GF-D8 (cell line): ENCODE measurements at places on chromosomes 7 and 10.
A peak's percentile ranks its signal among the peaks of the same experiment; 100 is the strongest.

DNA sequence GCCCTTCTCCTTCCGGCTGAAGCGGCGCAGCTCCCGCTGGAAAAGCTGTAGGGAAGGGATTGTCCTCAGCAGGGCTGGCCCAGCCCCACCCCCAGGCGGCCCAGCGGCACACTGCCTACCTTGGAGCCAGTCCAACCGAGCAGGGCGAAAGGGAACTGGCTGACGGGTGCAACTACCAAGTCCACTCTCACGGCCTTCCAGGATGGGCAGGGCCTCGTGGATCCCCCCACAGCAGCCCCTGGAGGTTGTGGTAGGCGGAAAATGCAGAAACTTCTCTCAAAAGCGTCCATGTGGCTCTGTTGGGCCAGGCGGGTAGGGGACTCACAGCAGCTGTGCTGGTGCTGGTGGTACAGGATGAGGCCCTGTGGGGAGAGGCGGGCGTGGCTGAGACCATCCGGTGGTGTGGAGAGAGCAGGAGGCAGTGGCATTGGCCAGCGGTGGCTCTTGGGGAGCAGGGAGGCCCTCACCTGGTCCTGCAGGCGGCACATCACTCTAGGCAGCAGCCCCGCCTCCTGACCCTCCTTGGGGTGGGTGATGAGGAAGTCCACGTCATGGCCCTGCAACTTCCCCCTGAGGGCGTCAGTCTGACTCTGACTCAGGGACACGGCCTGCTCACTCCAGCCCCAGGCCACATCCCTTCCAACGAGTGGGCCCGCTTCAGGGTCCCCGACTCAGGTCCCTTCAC, 8.4 kb upstream of the PGAM2 start:
- no peak for DNase-seq

- no peak for DNase-seq
These were observed 55.8 kb upstream of the DNAAF5 start for GRCh38 chr7:670501-671390.

GRCh38 chr7:151680810-151681209, 161.1 kb upstream of the RHEB start:
- no peak for DNase-seq

DNA sequence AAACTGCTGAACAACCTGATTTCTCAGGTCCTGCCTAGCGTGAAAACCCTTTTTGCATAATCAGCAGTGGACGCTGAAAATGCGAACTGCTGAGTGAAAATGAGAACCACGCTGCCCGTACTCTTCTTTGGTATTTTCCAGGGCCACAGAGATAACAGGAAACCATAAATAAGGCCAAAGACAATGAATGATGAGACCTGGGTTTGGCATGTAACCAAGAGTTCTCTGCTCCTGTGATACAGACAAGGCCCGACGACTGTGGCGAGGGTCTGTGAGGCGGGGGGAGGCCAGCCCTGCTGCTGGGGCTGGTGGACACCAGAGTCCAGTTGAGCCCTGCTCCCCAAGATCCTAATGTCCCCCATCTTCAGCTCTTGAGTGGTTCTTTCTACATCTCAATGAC, 236.0 kb downstream of the WDR11 start:
- DNase-seq, result no peak

GRCh38 chr7:157278167-157278790, 58.5 kb upstream of the DNAJB6 start:
- DNase-seq, result no peak

DNA sequence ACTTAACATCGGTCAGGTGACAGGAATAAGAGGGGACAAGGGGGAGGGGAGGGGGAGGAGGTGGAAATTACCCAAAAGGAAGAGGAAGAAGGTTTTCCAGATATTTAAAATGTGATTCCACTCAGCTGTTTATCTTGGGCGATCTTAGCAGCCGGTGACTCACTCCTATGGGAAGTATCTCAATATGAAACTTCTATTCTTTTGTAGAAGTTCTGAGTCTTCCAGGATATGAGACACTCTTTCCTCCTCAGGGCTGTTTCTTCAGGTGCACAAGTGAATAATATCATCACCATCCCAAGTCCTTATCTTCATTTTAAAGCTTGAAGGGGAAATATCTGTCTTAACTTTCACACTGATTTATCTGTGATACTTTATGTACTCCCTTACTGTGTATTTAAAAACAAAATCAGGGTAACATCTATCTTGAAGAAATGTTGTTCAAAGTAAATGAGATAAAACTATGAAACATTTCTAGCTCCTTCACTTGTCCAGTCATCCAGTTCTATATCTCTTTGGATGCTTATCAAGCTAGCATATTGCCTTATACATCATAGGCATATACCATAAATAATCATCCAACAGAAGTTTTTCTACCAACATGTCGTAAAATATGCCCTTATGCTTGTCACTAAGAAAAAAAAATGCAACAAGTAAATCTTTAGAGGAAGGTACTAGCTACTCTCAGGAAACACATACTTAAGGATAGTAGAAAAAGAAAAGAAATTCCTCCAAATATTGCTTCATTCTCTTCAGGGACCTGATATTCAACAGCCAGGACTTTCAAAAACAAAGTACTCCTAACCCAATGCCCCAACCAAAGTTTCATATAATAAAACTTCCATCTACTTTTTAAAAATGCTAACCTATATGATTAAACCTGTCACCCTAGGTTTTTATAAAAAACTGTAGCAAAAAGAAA, 13.7 kb downstream of the DOCK4 start:
- DNase-seq, result no peak

DNA sequence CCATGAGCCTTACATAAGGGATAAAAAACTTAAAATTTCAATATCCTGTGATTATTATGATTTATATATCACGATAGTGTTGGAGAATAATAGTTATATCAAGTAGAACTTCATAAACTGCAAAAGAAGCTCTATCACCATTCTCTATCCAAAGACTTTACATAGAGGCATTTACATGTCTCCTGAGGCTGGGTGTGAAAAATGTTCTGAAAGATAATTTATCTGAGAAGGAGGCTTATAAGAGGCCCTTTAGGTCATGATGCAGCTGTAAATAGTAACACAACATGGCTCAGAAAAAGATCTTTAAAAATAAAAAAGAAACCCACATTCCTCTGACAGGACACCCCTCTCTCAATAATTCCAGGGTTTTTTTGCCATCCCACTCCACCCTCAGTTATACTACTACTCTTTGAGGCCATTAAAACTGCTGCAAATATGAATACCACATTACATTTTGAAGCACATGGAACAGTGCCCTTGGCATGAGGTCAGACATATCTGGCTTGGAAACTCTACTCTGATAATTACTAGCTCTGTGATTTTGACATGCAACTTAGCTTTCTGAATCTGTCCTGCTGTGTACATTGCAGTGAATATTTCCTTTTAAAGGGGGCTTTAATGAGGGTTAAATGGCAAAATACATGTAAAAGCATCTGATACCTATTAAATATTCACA, 55.5 kb downstream of the SLC16A12 start:
- DNase-seq, result no peak

GRCh38 chr10:52313933-52314821, at the start of gene DKK1:
Gene DKK1, plus strand, starts transcription at chr10:52314281. Its CDS starts 154 bp downstream, at chr10:52314435.
- no peak for DNase-seq

DNA sequence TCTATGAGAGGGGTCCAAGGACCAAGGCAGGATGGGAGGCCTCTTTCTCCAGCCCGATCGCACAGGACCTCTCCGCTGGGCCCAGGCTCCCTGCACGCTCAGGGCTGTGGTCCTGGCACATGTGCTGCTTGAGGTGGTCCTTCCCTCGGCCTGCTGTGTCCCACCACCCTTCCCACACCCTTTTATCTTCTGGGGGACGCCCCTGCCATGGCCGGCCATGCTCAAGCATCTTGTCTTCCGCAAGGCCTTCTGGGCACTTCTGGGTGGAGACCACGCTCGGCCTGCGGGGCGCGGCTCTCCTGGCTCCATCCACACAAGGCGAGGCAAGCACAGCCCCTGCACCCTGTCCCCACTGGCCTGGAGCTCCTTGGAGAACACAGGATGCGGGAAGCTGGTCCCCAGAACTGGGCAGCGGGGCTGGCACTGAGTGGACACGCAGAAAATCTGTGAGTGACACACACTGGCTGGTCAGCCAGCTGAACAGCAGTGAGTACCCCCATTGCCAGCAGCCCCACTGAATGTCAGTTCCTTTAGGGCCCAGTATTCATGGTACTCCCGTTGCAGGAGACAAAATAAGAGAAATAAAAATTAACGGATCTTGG, 115.9 kb downstream of the TCERG1L start:
- no peak for DNase-seq

DNA sequence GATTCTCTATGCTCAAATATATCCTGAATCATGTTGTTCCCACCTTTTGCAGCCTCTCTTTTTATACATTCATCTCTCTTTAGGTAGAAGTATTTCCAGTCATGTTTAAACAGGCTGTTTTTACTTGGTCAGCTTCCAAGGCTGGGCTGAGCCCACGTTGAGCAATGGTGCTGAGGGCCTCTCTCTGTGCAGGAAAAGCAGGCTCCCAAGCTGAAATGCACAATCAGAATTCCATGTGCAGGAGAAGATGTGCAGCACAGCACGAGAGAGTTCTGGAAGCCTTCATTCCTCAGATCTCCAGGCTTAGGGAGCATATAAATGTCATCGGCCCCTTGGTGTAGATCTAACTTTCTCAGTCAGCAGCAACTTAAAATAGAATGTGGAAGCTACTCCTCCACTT, 588.5 kb downstream of the TNS3 start:
- DNase-seq, result no peak

DNA sequence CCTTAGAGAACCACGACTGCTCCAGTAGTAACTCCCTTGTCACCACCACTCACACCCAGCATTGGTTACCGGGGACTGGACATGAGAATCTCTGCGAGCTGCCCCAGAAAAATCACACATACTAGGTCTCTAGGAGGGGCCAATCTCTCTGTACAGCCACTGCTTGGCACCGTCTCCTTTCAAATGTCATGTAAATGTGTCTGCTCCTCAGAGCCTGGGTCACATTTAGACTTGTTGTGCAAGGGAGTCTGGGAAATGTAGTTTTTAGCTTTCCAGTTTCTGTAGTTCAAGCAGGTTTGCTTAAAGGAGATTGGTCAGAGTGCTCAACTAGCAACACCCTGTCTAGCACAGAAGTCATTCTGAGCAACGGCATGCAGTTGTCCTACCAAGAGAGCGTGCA, 60.0 kb downstream of the CHN2 start:
- no peak for DNase-seq

GRCh38 chr10:18561861-18562551, 89.4 kb downstream of the NSUN6 start:
- no peak for DNase-seq

DNA sequence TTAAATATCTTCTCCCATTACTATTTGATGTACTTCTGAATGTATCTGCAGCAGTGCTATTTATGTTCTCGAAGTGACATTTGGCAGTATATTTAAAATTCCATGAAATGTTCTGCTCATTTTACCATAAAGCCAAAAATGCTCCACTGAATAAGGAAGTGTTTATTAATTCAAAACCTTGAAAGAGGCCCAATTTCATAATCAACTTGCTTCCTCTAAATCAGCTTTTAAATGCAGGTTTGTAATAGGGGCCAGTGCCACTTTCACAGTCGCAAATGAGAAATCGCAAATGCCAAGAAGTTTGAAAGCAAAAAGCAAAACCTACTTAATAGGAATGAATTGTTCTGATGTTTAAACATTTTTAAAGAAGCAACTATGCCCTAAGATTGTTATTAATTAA, 11.4 kb downstream of the NHLRC2 start:
- DNase-seq, result peak; percentile 57

GRCh38 chr7:2248984-2249694, 7.1 kb downstream of the NUDT1 start:
- peak; percentile 97 for DNase-seq

- DNase-seq, result no peak
These were observed 258.3 kb downstream of the RELN start for GRCh38 chr7:103731169-103731568.

- DNase-seq, result no peak
These were observed 54.8 kb downstream of the CRTAC1 start for GRCh38 chr10:97975598-97975997.

DNA sequence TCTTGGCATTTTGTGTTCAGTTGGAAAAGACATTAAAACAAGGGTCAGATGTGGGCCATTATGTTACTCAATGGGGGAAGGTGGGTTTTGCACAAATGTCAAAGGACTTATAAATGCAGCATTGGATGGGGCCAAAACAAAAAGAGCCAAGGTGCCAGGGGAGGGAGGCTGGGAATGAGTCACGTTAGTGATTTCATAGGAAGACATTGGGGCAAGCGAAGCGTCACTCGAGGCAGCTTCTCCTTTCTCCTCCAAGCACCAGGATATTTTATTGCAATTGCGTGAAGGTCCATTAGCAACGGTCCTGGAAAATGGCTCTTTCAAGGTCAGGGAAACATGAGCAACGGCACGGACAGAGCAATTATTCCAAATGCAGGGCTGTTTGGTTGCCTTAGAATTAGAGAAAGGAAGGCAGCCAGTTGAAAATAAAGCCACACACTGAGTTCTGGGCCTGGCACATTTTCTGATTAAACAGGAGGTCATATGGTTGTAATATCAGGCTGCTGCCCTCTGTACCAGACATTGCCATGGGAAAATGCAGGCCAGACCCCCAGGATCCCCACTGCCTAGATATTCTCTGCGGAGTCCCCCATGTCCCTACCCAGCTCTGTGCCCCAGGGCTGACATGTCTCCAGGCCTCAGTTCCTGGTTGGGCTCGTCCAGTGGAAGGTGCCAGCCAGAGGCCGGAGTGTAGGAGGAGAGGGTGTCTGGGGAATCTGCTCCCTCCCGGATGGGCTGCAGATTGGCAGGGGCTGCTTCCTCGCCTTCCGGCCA, 63.3 kb upstream of the NANOS1 start:
- DNase-seq, result no peak

DNA sequence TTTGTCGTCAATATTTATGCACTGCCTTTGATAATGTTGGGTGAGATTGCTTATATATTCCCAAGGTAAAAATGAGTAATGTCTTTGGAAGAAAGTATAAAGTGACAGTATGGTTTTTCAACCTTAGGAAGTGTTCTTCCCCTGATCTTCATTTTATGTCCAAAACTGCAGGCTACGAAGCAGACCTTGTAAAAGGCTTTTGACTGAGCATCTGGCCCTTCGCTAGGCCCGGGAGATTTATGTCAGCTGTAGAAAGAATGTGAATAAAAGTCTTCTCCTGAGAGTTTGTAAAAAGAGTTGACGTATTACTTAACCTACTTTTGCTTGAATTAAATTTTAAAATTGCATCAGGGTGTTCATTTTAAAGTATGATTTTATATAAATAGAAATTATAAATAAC, 116.8 kb downstream of the CPED1 start:
- DNase-seq, result no peak

DNA sequence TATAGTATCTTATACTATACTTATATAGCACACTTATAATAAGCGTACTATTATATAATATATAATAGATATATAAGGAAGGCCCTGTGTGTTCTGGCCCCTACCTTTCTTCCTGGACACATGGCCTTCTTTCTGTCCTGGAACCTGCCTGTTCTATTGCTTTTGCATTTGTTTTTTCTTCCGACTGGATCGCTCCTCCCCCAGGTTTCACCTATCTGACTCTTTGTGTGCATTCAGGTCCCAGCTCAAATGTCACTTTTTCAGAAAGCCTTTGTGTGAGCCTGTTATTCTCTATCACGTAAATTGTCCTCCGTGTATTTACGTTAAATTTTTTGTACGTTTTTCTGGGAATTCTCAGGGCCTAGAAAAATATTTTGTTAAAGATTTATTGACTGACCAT, 2.9 kb upstream of the TRIM8 start:
- no peak for DNase-seq
